ENCODE measurements at places on chromosomes 6 and 20.

DNA sequence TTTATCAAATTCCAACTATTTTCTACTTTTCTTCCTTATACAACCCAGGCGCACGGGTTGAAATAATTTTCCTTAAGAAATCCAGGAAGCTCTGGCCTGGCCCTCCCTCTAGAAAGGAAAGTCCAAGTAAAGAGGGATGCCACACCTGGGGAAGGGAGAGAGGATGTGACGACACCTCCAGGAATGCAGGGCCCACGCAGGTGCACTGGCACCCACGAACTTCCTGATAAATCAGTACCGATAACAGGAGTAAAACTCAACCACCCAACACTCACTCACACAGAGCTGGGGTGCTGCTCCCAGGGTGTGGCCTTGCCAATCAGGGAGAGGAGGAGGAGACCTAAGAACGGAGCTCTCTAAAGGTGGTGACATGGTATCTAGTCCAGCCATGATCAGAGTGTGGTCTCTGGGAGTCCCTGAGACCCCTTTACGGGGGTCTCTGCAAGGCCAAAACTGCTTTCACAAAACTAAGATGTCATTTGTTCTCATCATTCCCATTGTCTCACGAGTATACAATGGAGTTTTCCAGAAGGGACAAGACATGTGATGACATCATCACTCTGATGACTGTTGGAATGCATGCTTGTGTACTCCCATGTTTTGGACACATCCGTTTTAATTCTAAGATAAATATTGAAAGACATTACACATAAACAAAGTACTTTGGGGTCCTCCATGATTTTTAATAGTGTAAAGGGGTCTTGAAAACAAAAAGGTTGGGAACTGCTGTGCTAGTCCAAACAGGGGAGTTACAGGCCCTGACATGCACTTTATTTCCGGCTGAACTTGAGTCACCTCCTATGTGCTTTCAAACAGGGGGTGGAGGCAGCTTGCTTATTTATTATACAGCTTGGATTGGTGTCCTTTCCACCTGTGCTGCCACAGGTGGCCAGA lies 2.2 kb upstream of the PARD6B start:
- DNase-seq, result no peak

DNA sequence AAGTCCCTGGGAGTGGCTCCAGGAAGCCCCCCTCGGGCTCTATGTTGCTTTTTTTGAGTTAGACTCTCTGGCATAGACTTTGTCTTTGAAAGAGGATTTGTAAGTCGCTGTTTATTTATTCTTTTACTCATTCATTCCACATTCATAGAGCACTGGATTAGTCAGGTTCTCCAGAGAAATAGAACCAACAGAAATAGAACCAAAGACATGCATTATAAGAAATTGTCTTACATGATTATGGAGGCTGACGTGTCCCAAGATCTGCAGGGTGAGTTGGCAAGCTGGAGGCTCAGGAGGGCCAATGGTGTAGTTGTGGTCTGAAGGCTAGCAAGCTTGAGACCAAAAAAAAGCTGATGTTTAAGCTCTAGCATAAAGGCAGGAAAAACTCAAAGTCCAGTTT lies 98.3 kb upstream of the CHD6 start:
- peak; percentile 26 for DNase-seq

DNA sequence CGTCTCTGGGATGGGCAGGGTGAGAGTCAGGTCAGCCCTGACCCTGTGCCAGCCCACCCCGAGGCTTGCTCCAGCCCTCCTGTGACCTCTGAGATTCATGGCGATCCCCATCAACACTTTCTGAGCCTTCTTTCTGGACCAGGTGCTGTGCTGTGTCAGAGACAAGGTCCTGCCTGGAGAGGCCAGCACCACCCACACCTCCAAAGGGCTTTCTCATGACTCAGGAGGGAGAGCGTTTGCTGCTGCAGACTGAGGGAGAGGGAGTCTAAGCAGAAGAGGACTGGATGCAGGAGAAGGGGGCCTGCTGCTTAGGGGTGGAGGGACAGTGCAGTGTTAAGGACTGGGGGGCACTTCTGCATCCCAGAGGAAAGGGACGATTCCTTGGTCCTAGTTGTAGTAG lies 193.5 kb downstream of the LRFN2 start:
- DNase-seq, result no peak

GRCh38 chr6:15531973-15532372 lies 130.9 kb downstream of the DTNBP1 start:
- no peak for DNase-seq

DNA sequence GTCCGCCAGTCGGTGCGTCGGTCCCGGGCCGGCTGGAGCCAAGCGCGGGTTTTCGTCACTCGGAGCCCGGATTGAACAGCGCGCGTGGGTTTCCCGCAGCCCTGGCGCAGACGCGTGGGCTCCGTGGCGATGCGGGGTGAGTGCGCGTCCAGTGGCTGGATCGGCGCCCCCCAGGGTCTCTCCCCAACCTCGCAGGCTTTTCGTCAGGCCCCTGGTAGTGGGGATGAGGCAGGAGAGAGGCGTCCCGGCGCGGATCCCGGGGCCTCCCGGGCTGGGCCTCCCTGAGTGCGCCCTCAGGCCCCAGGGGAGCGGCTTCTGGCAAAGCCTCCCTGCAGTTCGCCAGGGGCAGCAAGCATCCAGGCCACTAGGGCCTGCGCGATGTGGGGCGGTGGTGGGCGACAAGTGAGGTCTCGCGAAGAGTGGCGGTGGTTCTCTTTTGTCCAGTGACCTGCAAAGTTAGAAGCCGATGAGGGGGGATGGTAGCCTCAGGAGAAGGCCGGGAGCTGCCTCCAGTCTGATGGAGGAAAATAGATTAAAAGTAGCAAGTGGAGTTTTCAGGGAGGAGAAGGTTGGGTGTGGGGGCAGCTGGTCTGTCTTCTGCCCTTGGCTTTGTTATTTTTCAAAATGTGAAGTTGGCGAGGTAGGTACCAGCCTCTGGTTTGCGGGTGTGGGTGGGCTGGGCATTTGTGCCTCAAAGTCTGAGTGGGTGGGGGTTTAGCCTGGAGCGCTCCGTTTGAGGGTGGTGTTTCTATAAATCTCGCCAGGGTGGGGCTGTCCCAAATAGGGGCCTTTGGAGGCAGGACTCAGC lies 1.6 kb downstream of the TOX2 start:
- DNase-seq, result no peak

DNA sequence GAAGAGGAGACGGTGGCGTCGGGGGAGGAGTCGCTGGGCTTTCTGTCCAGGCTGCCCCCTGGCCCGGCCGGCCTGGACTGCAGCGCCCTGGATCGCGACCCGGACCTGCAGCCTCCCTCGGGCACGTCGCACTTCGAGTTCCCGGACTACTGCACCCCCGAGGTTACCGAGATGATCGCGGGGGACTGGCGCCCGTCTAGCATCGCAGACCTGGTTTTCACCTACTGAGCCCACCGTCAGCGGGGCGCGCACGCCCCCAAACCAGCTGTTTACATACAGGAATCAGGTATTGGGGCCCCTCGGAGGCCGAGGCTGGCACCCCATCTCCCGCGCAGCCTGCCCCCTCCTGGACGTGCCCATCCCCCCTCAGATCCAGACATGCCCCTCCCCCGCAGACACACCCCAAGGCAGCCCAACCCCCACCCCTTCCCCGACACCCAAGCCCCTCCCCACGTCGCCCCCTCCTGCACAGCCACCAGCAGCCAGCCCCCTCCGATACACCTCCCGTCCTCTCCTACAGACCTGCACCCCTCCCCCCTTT lies 1.4 kb downstream of the SOX12 start:
- DNase-seq, result no peak

- no peak for DNase-seq
Measured at GRCh38 chr6:44708208-44708607, 320.7 kb downstream of the CDC5L start.

DNA sequence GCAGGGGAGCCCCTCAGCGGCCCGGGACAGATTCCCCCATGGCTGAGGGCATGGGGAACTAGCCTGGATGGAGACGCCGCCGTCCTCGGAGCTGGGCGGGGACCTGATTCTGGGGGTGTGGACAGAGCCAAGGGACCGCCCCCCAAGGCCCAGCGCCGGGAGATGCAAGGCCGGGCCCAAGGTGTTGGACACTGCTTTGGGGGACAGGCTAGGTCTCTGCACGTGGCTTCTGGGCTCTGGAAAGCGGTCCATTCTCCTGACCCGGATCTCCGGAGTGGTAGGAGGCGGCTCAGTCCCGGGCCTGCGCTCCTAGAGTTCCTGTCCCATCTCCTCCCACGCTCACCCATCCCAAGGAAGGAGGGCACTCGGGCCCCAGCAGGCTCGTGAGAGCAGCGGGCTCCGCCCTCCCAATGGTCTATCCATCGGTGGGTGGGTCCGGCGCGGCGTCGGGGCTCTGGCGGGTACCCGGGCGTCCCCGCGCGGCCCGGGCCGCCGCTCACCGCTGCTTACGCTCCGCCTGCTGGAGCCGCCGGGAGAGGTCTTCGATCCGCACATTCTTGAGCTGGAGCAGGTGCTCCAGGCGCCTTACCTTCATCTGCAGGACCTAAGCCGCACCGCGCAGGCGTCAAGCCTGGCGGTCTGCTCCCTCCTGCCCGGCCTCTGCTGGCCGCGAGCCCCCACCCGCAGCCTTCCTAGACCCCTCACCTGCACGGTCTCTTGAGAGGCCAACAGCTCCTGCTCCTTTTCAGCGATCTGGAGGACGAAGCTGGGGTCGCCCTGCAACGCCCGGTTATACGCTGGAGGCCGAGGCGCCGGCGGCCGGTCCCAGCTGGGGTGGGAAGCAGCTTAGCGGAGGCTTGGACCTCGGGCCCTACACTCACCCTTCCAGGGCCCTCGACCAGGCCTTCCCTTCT lies 3.3 kb downstream of the SPEF1 start:
- peak; percentile 85 for DNase-seq

DNA sequence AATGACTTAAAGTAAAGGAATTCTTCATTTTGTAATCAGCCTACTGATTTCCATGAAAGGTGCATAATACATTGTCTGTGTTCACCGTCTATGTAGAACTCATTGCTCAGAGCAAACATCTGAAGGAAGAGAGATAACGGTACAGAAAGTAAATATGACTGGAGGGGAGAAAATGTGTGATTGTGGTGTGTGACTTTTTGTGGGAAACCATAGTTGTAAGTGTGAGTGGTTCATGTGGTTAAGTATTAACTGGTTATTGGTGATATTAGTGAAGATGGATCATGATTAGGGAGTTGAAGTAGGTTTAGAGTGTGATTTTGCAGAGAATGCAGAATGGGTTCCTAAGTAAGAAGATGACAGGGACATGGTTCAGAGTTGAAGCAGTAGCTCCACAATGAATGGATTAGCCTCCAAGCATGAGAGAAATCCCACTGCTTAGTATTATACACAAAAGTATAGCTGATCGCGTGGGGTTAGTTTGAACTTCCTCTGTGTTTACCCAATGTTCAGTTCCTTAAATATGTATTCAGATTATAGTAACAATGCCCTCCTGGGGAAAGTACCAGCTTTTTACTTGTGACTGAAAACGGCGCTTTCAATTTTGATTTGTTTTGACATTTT lies 368.9 kb downstream of the UTRN start:
- no peak for DNase-seq

DNA sequence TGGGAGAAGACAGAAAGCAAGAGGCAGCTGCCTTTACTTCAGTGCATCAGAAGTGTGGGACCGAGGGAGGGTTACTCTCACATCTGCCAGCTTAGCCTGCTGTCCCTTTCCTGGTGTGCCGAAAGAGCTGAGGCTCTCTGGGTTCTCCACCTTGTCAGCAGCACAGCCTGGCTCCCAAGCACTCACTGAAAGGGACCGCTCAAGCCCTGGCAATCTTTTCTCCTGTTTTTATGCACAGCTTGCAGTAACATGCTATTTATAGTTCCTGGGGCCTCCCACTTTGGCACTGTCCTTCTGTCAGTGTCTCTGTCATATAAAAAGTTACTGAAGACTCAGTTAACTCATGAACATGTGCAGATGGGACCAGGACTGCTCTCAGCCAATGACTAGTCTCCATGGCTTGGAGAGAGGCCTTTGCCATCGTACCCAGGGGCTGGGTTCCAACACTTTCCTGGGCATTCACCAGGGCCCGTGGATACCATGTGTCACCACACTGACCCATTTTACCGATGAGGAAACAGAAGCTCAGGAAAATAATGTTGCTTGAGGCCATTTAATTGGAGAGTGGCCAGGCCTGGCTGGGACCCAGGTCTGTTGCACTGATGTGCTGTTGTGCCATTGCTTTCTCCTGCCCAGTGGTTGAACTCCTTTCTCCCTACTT lies 46.2 kb downstream of the PANK2 start:
- no peak for DNase-seq

- no peak for DNase-seq
Measured at GRCh38 chr6:10559522-10560152, 38.5 kb downstream of the GCNT2 start.

- DNase-seq, result no peak
Measured at GRCh38 chr6:16474772-16475493, 236.5 kb downstream of the GMPR start.

DNA sequence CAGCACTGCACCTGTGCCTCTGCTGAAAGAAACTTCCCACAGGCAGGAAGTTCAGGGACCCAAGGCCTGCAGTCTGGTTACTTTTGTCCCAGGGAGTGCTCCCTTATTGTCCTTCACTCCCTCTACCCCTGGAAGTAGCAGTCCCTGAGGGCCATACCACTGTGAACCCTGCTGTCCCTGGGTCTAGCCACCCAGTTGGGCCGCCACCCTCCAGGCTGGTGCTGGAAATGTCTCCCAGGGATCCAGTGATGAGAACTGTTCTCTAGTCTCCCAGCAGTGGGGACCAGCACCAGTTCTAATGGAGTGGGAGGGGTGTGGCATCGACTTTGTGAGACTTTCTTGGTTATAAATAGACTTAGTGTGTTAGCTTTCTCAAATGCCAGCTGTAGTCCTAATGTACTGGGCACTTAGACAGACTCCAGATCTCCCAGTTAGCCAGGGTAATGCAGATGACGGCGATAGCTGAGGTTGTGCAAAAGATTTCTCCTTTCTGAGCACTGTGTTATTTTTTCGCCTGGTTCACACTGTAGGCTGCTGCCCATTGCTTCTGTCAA lies 462.5 kb downstream of the CDH26 start:
- DNase-seq, result no peak

DNA sequence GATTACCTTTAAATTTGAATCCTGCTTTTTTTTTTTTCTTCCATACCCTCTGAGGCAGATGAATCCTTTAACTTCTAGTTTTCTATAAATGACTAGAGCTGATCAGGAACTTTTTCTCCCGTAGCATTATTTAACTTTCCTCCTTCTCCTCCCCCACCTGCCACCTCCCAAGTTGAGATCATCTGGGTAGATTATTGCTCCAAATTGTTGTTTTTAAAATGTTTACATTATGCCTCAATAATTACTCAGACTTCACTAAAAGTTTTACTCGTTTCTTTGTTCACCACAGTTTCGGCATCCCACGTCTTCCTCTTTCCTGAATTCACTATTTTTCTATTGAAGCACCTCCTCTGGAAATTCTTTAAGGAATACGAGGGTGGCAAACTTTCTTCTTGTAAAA lies 16.6 kb upstream of the SCUBE3 start:
- DNase-seq, result no peak

- DNase-seq, result no peak
Measured at GRCh38 chr6:29845405-29846006, 17.9 kb downstream of the HLA-G start.

- DNase-seq, result no peak
Measured at GRCh38 chr20:19520261-19520660, 237.8 kb upstream of the RIN2 start.

GRCh38 chr6:99334526-99335127 lies 14.8 kb downstream of the FAXC start:
- peak; percentile 31 for DNase-seq

All from hepatic stellate cell (primary cell).